ENCODE measurements at places on chromosomes 3 and 15.

DNA sequence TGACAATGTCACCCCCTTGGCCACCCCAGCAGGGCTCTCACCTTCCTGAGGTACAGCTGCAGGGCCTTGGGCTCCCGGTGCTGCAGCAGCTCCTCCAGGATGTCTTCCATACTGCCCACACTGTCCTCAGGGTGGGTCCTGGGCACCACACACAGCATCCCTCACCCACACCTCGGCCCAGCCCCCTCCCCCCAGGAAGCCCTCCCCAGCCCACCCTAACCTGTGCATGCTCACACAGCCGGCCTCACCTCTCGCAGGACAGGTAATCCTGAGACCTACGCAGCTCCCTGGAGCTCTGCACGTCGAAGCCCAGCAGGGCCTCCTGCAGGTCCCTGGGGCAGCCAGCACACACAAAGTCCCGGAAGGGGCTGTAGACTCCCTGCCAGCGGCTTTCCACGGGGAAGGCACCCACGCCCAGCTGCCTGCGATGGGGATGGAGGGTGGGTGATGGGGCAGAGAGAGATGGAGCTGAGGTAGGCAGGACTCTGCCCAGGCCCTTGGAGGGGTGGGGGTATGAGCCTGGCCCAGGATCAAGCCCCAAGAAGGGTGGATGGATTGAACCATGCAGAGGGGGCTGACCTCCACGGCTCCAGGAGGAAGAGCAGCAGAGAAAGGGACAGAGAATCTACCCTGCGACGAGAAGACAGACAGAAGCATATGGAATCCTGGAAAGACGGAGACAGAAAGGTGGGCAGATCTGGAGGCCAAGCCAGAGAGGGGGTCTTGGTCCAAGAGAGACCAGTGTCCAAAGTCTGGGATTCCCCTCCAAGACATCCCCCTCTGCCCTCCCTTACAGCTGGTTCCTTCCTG, 16.7 kb downstream of the ALS2CL start:
- DNase-seq: no peak

- no peak for DNase-seq
Observed at GRCh38 chr3:64856106-64856505, 168.3 kb upstream of the ADAMTS9 start.

DNA sequence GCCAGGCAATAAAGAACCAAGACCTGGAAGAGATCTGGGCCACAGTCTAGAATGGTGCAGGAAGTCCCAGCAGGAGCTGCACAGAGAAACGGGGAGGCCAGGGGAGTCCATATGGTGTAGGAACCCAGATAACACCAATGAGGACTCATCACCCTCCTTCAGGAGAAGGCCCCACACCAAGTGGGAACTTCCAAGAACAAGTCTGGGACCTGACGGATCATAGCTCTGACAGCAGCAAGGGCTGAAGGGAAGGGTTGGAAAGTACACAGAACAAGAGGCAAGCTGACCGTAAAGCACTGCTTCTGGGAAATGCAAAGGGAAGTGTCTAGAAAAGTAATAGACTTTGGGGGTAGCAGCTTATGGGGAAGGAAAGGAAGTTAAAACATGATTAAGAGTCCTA, 34.5 kb downstream of the ANO10 start:
- no peak for DNase-seq

DNA sequence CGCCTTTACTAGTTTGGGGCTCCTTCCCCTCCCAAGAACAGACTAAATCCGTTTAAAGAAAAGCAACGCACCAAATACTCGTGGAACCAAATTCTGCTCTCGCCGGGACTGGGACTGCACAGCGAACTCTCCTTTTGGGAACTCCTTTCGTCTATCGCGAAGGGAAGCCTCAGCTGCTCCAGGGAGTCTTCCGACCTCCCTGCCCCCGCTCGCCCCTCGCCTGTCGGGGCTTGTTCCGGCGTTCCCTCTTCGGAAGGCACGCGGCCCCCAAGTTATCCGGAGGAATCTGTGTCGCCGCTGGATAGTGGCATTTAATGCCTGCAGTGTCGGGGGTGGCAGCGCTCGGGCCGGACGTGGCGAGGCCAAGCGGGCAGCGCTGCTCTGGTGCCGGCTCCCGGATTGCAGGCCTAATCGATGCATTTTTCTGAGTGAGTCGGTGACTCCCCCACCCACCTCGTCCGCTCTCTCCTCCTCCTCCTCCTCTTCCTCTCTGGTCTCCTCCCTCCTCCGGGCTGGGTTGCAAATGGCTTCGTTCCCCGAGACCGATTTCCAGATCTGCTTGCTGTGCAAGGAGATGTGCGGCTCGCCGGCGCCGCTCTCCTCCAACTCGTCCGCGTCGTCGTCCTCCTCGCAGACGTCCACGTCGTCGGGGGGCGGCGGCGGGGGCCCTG, at the start of gene TRIM71:
TSS of gene TRIM71 (plus strand) at position 440 of the 671 bp plus-strand sequence. CDS start at position 524, 84 bp downstream.
- no peak for DNase-seq

DNA sequence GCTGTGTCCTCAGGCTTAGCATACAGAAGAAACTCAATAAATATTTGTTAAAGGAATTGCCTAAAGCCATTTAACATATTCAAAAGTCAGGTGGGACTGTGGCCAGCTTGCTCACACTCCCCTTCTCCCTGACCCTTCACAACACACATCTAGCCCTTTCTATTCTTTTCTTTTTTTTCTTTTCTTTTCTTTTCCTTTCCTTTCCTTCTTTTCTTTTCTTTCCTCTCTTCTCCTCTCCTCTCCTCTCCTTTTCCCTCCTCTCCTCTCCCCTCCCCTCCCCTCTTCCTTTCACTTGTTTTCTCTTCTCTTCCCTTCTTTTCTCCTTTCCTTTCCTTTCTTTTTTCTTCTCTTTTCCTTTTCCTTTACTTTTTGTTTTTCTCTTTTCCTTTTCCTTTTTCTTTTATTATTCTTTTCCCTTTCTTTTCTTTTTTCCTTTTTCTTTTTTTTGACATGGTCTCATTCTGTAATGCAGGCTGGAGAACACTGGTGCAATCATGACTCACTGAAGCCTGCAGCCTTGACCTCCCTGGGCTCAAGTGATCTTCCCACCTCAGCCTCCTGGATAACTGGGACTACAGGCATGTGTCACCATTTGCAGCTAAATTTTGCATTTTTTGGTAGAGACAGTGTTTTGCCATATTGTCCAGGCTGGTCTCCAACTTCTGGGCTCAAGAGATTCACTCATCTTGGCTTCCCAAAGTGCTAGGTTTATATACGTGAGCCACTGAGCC, 377.8 kb downstream of the GRM7 start:
- DNase-seq: no peak

DNA sequence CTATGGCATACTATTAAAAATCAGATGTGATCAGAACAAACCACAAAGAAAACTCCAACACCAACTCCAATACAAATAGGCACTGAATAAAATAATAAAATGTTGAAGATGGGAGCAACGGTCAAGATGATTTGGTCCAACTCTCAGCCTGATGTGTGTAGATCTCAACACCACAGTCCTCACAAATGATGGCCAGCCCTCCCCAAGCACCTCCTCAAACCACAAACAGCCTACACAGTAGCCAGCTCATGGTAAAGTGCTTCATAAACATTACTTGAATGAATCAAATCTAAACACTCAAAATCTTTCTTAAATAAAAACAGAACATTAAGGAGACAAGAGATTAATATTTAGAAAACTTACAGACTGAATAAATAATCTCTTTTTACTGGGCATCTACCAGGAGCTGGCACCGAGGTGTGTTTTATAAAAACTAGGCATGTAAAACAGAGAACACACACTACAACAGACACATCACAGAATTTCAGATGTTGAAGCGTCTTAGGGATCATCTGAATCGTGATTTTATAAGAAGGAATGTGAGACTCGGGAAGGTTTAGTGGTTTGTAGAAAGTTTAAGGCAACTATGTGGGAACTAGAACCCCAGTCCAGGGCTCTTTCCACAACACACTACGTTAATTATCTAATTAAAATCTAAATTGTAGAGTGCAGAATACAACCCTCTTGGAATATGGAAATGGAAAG, 102.4 kb downstream of the MYLK start:
- DNase-seq: no peak

- no peak for DNase-seq
Observed at GRCh38 chr3:70387889-70388288, 75.5 kb upstream of the MDFIC2 start.

- no peak for DNase-seq
Observed at GRCh38 chr3:141334627-141335250, 33.6 kb upstream of the ZBTB38 start.

GRCh38 chr15:55965091-55965490, 28.3 kb downstream of the NEDD4 start:
- no peak for DNase-seq

GRCh38 chr15:67267951-67268941, 13.7 kb downstream of the IQCH start:
- no peak for DNase-seq

DNA sequence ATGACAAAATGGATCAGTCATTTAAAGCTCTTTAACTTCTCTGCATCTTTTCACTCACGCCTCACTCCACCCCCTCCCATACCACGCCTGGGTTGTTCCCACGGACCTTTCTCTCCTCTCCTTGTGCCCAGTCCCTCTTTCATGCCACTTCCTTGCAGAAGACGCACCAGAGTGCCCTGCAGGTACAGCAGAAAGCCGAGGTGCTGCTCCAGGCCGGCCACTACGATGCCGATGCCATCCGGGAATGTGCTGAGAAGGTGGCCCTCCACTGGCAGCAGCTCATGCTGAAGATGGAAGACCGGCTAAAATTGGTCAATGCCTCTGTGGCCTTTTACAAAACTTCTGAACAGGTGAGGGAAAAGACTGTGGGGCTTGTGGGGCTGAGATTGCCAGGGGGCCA, 296.1 kb upstream of the UMPS start:
- DNase-seq: no peak

DNA sequence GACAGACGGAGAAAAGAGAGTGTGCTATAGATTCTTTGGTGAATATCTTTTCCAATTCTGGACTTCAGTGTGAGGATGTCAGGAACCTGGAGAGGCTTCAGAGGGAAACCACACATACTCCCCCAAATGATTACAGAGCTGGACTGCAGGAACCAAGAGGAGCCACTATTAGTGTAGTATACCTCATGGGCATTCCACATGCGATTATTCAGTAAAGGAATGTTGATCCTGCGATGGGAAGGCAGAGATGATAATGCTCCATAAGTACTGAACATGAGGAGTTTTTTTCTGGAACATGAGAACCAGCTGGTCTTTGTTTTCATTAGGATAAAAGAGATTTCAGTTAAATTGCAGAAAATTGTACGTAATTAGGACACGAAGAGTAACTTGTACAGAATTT, 18.7 kb downstream of the STARD9 start:
- DNase-seq: no peak

DNA sequence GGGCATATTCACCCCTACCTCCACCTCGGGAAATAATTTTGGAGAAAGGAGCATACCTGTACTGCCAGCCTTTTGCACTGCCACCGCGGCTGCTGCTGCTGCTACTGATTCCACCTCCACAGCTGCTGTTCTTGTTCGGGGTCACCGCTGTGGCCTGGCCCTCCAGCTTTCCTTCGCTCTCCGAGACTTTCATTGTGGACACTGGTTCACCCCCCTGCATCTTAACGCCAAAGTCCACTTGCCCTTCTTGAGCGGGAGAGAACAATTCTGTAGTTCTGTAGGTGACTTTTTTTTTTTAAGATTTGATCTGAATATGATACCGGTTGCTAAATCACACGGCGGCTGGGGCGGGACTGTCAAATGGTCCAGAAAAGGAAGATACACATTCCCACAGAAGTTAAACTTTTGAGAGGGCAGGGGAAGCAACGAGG, 701 bp downstream of the OSBPL11 start:
- DNase-seq: no peak

GRCh38 chr3:123511084-123511483, 62.2 kb upstream of the ADCY5 start:
- DNase-seq: no peak

GRCh38 chr15:70137967-70138366, 40.2 kb upstream of the TLE3 start:
- no peak for DNase-seq

DNA sequence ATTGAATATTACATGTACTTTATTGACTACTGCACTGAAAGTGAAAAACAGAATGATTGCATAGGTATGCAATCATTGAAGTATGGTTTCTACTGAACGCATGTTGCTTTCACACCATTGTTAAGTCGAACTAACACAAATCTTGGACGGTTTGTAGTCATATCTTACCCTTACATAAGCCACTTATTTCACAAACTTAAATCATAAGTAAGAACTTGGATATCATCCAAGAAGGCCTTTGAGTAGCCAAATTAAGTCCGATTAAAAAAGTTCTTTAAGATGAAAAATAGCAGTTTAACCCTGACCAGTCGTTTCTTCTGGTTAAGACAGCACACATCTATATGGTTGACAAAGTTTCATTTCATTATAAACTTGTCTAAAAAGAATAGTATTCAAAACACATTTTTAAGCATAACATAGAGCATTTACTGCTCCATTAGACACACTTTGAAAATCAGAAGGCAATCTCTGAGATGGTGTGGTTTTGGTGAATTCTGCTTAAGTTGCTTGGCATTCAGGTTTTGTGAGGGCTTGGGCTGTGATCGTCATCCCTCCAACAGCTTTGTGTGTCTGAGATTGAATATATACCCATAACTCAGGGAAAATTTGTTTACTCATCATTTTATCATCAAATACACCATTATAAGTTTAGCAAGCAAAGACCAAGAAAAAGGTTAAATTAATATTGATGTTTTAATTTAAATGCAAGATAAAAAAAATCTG, 92.2 kb downstream of the NFKBIZ start:
- no peak for DNase-seq

DNA sequence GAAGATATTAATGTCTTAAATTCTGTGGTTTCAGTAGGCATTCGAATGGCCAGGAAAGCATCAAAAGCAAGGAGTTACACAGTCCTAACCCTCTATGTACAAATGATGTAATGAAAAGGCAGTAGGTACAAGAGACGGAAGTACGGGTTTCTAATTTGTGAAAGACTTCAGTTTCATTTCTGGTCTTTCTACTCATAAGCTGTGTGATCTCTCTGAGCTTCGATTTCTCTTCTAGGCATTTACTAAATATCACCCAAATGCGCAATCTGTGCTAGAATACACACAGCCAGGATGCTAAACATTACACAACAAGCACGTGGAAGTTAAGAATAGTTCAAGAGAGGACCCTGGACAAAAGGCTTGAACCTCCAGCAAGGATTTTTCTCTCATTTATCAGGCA, 17.9 kb upstream of the STIMATE start:
- DNase-seq: no peak

DNA sequence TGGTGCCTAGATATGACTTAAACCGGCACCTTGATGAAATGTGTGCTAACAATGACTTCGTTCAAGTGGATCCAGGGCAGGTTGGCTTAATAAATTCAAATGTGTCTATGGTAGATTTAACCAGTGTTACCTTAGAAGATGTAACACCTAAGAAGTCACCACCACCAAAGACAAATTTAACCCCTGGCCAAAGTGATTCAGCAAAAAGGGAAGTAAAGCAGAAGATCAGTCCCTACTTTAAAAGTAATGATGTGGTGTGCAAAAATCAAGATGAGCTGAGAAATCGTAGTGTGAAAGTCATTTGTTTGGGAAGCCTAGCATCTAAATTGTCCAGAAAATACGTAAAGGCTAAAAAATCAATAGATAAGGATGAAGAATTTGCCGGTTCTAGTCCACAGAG, 1.1 kb downstream of the FAN1 start:
- DNase-seq: no peak

- DNase-seq: no peak
Observed at GRCh38 chr3:118472586-118472985, 562.1 kb downstream of the IGSF11 start.
